ENCODE measurements at places on chromosomes 6 and 20.

- peak; percentile 76 for DNase-seq
These were observed 38.8 kb downstream of the SRC start for GRCh38 chr20:37384683-37385174.

DNA sequence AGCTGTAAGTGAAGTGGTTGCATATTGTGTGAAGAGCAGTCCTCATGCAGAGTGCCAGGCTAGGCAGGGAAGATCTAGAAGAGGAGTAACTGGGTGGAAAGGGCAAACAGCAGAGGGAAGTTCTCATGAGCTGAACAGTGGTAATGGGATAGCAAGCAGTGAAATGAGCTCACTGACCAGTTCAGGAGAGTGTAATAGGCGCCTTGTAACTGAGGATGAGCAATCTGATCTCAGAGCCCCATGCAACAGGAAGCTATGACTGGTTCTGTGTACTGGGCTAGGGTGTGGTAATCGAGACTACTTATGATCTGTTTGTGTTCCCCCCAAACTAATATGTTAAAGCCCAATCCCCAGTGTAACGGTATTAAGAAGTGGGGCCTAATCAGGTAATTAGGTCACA is 98.6 kb downstream of the RFX6 start:
- no peak for DNase-seq

DNA sequence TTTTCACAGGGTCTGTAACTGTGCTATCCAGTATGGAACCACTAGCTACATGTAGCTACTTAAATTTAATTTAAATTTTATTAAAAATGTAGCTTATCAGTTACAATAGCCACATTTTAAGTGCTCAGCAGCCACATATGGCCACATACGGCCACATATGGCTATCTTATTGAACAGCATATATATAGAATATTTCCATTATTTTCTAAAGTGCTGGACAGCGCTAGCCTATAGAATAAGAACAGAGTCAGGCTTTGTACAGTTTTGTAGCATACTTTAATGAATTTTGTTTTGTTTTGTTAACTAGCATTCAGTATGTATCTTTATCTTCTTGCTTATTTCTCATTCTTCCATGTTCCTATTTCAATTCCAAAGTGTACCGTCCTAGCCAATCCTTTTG is 118.4 kb downstream of the JAG1 start:
- DNase-seq, result no peak

GRCh38 chr20:62831361-62831788 is 14.5 kb downstream of the COL9A3 start:
- no peak for DNase-seq

DNA sequence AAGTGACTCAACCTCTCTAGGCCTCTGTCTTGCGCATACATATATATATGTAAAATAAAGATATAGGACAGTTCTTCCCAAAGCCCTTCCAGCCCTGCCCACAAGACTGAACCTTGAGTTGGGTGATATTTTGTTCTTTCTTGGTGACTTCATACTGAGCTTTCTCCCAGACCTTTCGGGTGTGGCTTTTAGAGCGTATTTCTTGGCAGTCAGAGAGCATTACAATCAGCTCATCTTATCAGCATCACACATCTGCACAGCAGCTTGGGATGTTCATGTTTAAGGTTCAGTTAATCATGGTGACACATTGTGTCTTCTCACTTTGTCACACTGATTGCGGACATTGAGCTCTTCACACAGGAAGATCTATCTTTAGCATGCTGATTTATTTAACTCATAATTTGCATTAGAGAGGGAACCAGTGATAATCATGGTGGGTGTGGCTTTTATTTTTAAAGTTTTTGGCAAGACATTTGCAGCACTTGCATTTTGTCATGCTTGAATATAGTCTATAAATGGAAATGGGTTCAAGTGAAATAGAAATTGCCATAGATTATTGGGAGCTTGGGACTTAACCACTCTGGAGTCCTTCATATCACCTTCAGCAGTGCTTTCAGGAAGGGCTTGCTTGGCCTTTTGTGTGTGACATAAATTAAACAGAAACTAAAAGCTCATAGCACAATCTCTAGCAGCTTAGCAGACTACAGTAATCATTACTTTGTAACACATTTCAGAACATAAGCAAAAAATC is 8.3 kb downstream of the KIF3B start:
- peak; percentile 12 for DNase-seq

DNA sequence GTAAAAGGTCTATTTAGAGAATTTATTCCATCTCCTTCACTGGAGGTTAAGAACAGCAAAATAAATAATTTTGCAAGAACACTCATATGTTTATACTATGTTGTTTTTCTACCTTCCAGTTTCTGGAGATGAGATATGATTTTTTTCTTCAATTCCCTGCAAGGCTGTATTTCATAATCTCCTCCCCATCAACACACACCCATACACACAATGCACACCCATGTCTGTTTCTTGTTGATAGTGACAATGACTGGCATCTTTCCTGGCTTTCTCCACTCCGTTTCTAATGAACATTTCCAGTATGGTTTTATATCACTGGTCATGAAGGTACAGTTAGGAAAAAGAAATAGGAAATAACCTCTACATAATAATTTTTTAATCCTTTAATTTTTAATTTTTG is 202.1 kb downstream of the ARHGAP18 start:
- no peak for DNase-seq

DNA sequence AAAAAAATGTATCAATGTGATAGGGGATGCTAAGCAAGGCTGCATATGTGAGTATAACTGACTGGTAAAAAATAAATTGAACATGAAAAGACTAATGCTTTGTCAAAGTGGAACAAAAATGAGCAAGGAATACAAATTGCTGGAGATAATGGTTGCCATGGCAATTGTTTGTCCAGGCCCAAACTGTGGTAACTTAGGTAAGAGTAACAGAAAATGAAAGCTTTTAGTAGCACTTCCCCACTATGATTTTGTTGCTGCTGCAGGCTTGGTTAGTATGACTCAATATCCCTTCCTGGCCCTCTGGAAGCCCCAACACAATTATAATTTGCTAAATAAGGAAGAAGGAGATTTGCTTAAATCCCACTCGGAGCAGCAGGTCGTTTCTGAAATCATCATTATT is 577.1 kb downstream of the DOK5 start:
- DNase-seq, result no peak

- DNase-seq, result no peak
These were observed 80.6 kb downstream of the LAMA2 start for GRCh38 chr6:128963561-128963960.

DNA sequence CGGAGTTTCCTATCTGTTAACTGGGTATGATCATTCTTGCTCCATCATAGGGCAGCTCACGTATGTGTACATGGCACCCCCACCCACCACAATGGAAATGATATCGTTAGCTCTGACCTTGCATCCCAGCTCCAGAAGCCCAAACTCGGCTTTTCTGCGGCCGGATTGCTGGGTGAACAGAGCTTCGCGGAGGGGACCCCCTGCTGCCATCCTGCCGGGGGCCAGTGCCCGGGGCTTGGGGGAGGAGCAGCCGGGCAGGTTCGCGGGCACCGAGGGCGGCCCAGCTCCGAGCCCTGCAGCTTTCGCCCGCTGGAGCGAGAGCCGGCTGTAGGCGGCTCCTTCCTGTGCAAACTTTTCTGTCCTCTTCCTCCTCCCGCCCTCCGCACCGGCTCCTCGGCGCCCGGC is 24.9 kb upstream of the FUCA2 start:
- DNase-seq, result peak; percentile 44

DNA sequence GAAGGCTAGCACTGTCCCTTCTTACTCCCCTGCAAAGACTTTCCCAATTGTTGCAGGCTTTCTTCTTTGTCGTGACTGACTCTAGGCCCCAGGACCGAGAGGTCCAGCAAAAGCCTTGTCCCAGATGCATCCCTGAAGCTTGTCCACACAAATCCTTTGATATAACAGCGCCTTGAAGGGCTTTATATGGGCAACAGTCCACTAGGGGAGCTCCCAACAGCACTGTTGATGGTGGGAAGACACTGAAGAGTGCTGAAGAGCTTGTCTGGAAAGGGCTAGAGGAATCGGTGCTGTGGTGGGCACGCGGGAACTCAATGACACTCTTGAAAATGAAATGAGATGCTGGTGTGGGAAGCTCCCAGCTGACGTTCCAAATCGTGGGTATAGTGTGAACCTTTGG is 316.1 kb upstream of the CDH4 start:
- no peak for DNase-seq

- no peak for DNase-seq
These were observed 121.7 kb upstream of the TNFAIP3 start for GRCh38 chr6:137745321-137745720.

DNA sequence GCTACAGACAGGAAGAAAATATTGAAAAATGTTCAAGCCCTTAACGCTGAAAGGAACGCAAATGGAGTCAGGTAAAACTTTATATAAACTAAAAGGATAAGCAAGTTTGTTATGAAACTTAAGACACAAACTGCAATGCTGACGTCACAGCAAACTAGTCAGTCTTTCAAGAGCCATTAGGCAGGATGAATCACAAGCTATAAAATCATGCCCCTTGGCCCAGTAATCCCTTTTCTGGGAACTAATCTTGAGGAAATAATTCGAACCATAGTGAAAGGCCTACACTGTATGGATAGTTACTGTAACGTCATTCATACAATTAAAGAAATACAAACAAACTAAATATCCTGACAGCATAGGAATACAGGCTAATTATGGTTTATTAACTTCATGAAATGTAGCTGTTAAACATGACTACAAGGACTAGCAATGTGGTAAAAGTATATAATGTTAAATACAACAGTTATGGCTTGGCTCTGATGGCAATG is 42.7 kb upstream of the HINT3 start:
- DNase-seq, result no peak

DNA sequence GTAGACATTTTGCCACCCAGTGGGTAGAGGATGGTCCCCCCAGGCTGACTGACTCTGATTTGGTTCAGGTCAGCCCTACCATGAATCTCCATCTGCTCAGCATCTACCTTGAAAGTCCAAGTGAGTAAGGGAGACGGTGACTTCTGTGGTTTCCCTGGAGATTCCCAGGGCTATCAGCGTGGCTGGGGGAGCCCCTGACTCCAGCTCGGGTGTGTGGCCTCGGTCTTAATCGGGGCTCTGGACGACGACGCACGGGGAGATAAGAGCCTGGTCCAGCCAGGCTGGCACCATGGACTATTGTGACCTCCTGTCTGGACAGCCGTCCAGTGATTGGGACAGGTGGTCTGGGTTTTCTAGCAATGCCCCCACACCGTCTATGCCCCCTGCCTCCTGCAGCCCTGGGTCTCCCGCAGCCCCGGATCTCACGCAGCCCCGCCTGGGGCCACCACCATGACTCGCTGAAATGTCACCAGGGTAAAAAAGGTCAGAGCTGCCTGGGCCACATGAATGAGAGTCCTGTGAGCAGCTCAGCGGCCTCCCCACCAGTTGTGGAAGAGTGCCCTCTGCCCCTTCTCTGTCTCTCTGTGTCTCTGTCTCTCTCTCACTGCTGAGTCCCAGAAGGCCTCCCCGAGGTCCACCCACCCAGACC is 47.1 kb upstream of the GATA5 start:
- no peak for DNase-seq

- no peak for DNase-seq
These were observed 28.1 kb upstream of the EEF1E1 start for GRCh38 chr6:8130399-8130798.

DNA sequence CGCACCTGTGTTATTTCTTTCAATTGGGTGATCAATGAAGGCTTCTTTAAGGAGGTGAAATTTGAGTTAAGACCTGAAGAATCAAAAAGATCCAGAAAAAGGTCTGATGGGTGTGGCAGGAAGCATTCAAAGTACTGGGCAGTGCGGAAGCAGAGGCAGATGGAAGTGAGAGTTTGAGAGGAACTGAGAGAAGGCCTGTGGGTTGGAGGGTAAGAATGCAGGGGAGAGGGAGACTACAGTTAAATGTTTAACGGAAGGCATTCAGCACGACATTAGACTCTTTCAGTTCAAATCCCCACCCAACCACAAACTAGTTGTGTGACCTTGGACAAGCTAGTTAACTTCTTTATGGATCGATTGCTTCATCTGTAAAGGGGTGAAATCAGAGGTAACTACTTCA is 50.5 kb upstream of the GCM1 start:
- DNase-seq, result no peak

DNA sequence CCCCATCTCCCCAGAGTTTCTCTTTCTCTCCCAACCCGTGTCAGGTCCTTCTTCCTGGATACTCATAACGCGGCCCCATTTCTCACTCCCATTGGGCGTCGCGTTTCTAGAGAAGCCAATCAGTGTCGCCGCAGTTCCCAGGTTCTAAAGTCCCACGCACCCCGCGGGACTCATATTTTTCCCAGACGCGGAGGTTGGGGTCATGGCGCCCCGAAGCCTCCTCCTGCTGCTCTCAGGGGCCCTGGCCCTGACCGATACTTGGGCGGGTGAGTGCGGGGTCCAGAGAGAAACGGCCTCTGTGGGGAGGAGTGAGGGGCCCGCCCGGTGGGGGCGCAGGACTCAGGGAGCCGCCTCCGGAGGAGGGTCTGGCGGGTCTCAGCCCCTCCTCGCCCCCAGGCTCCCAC is at the start of gene HLA-F:
HLA-F (plus strand) TSS at position 173 of the 404 bp plus-strand sequence; CDS start at position 203, 30 bp downstream.
- peak; percentile 70 for DNase-seq

DNA sequence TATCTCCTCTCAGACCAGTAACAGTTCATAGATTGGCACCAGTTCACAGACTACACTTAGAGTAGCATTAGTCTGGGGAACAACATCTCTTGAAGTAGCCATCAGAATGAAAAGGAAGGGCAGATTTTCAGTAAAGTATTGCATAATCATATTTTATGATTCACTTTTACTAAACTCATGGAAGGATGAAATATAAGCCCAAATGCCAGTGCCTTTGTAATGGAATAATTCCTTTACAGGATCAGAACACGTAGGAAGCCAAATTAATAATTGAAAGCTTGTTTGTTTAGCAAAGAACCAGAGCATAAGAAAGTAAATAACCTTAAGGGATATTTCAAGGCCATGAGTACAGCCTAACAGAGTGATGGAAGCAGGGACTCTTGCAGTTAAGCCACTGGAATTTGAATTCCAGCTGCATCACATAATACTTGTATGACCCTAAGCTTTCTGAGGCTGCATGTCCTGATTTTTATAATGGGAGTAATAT is 11.4 kb upstream of the LOC128125822 start:
- no peak for DNase-seq

- DNase-seq, result no peak
These were observed 5.9 kb downstream of the FOXA2 start for GRCh38 chr20:22578221-22579118.
